ENCODE measurements at places on chromosomes 4 and X.

GRCh38 chr4:70943114-70943513 lies 40.9 kb downstream of the MOB1B start:
- no peak for DNase-seq

DNA sequence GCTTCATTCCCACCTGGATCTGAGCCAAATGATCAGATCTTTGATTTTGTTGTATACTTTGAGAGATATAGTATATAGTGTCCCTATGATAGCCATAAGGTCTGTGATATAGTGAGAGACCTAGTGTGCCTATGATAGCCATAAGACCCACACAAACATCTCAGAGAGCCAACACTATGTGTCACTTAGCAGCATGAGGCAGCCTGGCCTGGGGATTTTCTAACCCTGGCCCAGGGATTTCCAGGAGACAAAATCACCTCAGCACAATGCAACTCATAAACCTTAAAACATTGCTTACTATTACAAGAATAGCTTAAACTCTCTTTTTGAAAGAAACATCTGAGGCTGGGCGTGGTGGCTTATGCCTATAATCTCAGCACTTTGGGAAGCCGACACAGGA lies 23.2 kb upstream of the COL25A1 start:
- no peak for DNase-seq

- no peak for DNase-seq
Observed at GRCh38 chrX:110578270-110578669, 217.3 kb downstream of the CHRDL1 start.

- no peak for DNase-seq
Observed at GRCh38 chr4:54213761-54214160, 15.3 kb upstream of the PDGFRA start.

GRCh38 chr4:162804351-162804924 lies 362.3 kb downstream of the NAF1 start:
- no peak for DNase-seq

DNA sequence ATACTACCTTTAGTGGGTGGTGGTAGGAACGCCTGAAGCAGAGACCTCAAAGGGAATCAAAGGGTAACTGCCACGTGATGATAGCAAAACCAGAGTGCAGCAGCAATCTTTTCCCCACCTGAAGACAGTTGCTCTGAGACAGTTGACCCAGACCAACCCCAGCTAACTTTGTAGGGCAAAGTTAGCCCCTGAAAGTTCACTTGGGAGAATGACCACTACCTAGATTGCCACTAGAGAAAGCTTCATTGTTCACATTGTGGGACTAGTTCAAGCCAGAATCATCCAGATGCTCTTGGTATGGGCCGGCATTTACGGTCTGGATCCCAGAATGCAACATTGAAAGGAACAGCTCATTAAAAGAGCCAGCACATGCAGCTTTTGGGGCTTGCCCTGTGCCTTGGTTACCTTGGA lies 4.1 kb downstream of the SEPTIN6 start:
- DNase-seq: no peak

GRCh38 chrX:11787564-11787963 lies 29.5 kb downstream of the MSL3 start:
- peak; percentile 62 for DNase-seq

- DNase-seq: no peak
Observed at GRCh38 chr4:82645936-82646565, 84.3 kb upstream of the TMEM150C start.

- peak; percentile 42 for DNase-seq
Observed at GRCh38 chrX:46873746-46874145, 36.9 kb downstream of the RP2 start.

DNA sequence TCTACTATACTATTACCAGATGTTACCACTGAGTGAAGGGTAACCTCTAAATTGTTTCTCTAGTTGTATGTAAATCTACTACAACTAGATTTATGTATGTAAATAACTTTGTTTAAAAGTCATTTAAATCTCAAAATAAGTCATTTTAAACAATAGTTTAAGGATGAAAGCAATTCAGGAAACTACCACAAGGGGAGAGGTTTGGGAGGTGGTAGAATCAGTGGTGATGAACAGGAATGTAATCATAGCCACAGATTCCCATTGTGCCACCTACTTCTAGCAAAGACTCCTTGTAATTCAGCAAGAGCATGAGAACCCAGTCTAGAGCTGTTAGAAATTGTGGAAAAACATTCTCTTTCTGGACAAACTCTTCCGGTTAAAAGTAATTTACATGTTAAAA lies 234.6 kb downstream of the SLC7A11 start:
- DNase-seq: no peak

DNA sequence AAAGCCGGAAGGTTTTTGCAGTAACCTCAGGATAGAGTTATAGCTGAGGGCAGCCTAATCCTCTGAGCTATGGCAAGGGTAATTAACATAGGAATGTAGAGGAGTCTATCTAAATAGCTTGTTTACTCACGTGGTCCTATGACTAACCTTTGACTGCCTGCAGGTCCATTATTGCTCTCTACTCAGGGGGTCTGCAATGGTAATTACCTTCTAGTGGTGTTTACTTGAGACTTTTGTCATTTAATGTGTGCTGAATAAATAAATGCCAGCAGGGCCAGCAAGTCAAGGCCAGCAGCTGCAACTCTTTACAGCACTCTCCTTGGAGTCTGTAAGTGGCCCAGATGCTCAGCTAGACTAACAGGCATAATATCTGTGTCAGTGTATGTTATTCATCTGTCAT lies 212.7 kb upstream of the FMR1 start:
- no peak for DNase-seq

DNA sequence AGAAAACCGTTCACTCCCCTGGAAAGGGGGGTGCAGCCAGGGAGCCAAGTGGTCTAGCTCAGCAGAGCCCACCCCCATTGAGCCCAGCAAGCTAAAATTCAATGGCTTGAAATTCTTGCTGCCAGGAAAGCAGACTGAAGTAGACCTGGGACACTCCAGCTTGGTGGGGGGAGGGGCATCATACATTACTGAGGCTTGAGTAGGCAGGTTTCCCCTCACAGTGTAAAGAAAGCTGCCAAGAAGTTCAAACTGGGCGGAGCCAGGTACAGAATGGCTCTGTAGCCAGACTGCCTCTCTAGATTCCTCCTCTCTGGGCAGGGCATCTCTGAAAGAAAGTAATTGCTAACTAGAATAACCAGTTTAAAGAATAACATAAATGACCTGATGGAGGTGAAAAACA lies 372.3 kb upstream of the F9 start:
- DNase-seq: no peak

DNA sequence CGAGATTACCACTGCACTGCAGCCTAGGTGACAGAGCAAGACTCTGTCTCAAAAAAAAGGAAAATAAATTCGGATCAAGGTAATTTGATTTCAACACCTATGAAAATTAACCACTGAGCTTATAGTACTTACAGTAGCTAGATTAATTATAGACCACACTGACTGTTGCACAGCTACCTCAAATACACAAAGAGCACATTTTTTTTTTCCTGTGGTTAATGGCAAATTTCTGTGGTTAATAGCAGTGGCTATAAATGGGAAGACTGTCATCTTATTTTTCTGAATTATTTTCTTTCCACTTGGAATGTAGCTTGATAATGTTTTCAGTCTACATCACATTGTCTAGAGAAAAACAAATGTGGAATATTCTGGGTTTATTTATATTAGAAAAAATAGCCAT lies 1661.6 kb upstream of the PCDH7 start:
- DNase-seq: peak; percentile 70

Measured in fibroblast of upper back skin (primary cell).